ENCODE measurements at places on chromosomes 1 and 21.

DNA sequence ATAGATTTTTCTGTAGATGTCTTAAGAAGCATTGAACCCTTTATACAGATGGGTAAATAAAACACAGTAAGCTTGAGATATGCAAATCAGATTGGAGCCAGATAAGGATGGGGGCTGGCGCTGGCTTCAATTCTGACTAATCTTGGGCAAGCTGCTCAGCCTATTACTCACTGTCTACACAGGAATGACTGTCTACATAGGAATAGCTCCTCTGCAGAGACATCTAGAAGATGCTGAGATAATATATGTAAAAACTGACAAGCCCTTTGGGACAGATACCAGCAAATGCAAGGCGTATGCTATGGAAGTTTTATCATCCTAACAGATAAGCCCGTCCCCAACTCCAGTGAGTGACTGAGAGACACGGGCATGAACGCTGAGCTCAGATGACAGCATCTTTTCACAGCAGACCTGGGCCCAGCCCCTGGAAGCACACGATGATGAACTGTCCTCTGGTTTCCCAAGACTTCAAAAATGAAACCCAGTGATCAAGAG, 1.7 kb downstream of the CLDN14 start:
- DNase-seq: no peak

GRCh38 chr1:154970631-154971340, at the start of gene SHC1:
SHC1 (minus strand) TSS chr1:154970747; CDS start chr1:154970526, 221 bp downstream.
- DNase-seq: peak; percentile 99

DNA sequence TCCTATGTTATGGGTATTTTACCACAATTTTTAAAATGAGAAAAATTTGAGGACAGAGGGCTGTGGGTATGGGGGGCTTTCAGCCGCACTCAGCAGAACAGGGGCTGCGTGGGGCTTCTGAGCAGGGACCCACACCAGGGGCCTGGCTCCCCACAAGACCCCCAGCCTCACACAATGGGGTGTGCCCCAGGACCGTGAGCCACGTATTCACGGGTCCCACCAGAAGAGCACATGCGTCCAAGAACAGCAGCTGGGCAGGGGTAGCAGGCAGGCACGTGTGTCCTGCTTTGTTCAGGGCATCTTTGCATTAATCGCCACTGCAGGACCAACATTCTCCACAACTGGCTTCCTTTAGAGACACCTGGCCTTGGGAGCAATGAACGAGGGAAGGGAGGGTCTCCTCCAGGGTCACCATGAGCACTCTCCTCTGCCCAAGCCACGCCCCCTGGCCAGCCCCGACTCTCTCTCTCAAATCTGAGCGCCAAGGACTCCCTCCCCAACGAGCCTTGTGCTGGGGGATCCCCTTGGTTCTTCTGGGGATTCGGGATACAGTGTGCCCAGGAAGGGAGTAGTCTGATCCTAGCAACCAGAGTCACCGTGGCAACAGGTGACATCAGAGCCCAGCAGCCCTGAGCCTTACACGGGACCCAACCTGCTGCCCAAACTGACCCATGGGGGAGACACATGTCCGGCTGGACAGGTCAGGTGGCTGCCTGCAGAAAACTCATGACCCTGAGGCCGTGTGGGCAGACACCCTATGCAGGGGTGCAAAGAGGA, 7.4 kb upstream of the ARF1 start:
- peak; percentile 62 for DNase-seq

DNA sequence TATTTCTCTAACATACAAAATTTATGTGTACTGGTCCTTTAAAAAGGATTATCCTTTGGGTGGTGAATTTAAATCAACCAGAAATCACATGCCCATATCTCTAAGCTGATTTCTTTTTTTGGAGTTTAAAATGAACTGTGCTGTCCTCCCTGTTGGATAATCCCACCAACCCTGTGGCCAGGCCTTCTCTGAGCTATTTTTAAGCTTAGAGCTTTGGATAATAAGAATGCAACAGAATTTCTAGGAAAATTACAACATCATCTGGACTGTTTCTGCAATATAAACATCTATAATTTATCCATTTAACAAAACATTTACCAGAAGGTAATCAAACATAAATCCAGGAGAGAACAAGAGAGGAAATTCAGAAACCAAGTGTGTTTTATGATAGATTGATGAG, 88.3 kb downstream of the LRRC40 start:
- no peak for DNase-seq

DNA sequence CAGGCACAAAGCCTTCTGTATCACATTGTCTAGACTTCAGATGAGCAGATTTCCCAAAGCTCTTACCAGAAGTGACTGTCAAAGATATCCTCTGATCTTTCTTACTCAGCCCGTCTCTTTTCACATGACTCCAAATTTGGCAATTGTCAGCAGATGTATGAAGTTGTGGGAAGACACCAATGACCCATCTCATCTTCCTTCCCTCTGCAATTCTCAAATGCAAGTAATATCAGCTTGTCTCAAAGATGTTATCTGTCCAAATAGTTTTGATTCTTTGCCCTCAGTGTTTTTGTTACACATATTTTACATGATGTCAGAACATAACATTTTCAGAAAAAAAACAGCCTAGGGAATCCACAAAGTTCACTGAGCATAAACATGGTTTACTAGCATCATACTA, 45.1 kb upstream of the RGS2 start:
- DNase-seq: no peak

GRCh38 chr1:167543199-167543990, 10.2 kb downstream of the CREG1 start:
- no peak for DNase-seq

DNA sequence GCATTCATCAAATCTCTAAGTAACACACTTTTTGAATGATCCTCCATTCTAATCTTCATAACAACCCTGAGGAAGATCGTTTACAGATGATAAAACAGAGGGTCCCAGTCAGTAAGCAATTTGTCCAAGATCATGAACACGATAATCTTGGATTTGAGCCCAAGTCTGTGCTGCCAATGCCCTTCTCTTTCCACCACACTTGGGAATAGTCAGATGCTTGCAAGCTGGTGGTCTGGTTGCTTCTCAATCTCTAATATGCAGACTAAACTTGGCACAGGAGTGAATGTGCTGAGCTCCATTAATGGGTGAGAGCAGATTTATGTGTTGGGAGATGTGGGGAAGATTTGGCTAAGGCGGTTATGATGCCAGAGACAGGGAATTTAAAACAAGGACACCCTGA, 430.6 kb upstream of the DAB1 start:
- DNase-seq: no peak

DNA sequence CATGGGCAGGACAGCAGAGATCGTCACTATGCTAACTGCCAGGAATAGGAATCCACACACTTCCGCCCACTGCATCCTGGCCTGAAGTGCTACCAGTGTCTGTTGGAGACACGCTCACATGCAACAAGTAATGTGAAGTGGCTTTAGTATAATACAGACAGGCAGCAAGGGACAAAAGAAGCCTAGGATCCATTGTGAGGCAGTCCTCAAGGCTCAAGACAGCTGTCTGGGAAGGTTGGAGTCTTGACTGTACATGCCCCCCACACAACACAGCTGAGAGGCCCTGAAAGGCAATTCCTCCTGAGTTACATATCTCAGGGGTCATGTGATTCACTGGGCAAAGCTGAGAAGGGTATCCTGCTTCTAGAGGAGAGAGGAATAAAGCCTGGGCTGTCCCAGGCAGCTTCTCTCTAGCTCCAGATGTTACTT, 39.9 kb upstream of the CD1D start:
- DNase-seq: no peak

DNA sequence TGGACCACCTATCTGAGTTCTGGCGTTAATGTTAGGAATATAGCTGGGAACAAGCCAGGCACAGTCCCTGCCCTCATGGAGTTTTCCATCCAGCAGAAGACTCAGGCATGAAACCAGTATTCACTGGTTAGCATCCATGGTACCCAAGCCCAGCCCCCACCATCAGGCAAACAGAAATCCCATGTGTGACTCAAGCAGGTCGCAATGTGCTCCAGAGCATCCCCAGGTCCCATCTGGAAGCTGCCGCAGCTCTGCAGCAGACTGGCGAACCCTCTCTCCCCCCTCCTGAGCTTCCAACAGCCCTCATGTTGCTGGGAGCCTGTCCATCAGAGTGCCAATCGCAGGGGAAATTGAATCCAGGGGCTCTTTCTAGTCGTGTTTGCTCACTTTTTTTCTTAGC, 174.2 kb downstream of the RRAGC start:
- no peak for DNase-seq

DNA sequence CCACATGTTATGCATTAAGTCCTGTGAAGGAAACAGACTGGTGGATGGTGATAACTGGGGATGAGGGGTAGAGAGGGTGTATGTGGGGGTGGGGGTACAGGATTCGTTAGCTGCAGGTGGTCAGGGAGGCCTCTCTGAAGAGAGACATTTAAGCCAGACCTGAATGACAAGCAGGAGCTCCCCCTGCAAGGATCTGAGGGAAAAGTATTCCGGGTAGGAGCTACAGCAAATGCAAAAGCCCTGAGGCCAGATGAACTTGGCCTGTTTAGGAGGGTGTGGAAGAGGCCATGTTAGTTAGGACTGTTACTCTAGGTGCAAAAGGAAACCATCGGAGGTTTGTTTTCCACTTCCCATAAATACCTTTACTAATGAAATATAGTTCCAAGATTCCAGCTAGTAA, 9.9 kb downstream of the ARHGEF10L start:
- no peak for DNase-seq

DNA sequence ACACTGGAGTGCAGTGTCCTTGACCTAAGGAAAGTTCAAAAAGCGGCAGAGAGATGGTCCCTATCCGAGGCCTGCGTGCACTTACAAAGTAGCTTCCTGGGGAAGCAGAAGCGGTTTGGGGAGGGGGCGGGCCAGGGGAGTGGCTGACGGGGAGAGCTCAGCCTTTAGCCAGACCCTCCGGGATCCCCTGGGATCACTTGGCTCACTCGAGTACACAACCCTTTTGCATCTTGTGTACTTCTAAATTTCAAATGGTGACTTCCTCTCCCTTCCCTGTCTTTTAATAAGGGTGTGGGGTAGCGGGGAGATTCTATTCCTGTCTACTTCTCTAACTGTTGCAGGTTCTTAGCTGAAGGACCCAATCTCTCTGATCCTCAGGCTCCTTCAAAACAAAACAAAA, 18.1 kb upstream of the SNX27 start:
- no peak for DNase-seq

GRCh38 chr1:41239988-41240610, 2.0 kb downstream of the SCMH1 start:
- no peak for DNase-seq

GRCh38 chr1:17925290-17926237, 170.4 kb downstream of the ACTL8 start:
- DNase-seq: no peak

- DNase-seq: no peak
Observed at GRCh38 chr1:39016604-39017171, 9.5 kb upstream of the NDUFS5 start.

DNA sequence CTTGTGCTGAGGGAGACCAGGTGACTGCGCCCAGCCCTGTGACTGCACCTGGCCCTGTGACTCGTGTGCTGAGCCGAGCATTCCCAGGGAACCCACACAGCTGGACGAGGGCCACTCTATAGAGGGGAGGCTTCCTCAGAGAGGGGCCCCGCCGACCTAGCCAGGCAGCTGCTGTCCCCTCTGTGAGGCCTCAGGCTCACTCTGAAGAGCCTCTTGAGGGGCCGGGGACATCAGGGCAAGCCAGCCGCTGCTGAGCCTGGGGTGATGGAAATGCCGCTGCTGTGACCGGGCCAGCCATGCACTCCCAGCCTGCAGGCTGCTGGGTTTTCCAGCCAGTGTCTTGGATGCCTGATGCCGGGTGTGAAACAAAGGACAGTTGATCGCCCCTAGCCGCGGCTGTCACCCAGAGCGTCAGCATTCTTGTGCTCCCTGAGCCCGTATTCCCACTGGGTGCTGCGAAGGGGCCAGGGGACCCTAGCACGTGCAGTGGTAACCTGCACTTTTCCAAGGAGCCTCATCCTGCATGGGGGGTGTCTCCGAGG, 17.5 kb downstream of the PFKL start:
- DNase-seq: no peak

- DNase-seq: no peak
Observed at GRCh38 chr1:60133000-60133673, 59.6 kb upstream of the C1orf87 start.

- DNase-seq: no peak
Observed at GRCh38 chr1:224430511-224431113, 4.0 kb downstream of the WDR26 start.

DNA sequence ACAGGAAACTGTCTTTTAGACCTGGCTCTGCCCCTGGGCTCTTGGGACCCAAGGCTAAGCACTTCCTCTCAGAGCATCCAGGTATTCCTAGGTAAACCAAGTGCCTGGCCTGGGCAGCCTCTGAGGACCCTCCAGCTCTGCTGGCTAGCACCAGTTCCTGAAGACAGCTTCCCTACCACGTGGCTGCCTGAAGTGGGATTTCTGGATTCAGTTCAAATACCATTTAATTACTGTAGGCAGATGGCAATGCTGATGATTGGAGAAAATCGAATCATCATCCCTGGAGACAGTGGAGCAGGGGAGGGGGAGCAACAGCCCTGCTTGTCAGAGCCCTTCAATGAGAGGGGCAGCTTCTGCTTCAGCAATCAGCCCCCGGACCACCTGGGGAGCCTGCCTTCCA, 11.9 kb downstream of the KIF21B start:
- DNase-seq: no peak

GRCh38 chr1:53373246-53373645, 45.4 kb upstream of the LRP8 start:
- no peak for DNase-seq

DNA sequence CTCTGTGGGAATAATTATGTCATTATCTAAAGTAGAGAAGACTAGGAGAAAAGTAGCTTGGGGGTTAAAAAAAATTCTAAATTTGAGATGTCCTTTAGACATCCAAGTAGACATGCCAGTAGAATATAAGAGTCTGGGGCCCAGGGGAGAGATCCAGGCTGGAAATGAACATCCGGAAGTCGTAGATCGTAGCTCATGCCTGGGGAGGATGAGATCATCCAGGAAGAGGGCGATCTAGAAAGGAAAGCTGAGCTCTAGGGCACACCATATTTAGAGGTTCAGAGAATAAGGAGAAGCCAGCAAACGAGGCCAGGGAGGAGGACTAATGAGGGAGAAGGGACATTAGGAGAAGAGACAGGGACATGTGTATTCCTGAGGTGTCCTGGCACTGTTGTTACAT, 12.2 kb downstream of the NGF start:
- no peak for DNase-seq

DNA sequence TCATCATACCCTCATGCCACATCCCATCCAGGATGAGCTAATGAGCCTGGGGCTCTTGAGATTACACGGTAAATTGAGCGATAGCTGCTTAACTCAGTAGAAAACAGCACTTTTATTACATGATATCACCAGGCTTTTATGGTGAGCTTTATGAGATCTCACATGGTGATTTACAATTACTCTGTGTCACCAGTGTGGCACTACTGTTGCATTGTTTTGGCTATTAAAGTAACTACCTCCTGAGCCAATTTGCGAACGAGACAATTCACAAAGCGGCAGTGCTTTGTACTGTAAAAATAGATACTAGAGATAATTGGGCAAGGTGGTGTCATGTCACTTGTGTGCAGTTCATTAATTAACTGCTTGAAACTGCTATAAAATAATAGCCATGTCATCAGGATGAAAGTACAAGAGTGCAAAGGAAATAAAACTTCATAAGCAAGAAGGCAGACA, 767.7 kb upstream of the ADGRL2 start:
- no peak for DNase-seq

GRCh38 chr1:228112617-228113016, 3.5 kb upstream of the MRPL55 start:
- DNase-seq: no peak
